Activated CD4-positive, alpha-beta T cell treated with anti-CD3 and anti-CD28 coated beads, Interleukin-2, amount 50 U/mL, for 1 hour (primary cell): ENCODE measurements at places on chromosomes 3 and 15.

DNA sequence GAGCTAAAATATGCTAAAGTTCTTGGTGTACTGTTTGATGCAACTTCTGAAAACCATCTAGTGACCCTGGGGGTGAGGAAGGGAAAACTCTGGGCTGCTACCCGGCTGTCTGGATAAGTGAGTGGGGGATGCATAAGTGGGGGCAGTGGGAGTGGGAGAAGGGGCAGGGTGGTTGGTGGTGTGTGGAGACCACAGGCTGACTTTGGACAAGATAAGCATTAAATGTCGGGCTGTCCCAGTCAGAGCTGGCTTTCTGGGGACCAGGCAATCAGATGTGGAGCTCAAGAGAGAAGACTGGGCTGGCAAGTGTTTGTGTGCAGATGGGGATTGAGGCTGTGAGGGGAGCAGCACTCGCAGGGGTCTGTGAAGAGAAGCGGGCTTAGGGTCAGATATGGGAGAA lies 11.0 kb upstream of the XIRP1 start:
- no peak for DNase-seq

DNA sequence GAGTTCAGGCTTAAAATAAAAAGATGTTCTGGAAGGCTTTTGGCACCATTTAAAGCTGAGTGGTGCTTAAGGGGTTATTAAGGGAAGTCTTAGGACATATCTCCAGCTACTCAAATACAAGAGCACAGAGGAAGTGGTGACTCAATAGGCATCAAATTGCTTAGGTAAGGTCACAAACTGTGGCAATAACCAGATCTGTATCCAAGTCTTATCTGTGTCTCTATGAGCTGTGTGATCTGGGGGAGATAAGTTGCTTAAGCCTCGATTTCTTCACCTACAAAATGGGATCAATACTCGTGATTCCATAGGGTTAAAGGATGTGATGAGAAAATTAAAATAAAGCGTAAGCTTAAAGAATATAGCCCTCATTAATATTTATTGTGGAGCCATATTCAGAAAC lies 7.6 kb downstream of the HDC start:
- no peak for DNase-seq

DNA sequence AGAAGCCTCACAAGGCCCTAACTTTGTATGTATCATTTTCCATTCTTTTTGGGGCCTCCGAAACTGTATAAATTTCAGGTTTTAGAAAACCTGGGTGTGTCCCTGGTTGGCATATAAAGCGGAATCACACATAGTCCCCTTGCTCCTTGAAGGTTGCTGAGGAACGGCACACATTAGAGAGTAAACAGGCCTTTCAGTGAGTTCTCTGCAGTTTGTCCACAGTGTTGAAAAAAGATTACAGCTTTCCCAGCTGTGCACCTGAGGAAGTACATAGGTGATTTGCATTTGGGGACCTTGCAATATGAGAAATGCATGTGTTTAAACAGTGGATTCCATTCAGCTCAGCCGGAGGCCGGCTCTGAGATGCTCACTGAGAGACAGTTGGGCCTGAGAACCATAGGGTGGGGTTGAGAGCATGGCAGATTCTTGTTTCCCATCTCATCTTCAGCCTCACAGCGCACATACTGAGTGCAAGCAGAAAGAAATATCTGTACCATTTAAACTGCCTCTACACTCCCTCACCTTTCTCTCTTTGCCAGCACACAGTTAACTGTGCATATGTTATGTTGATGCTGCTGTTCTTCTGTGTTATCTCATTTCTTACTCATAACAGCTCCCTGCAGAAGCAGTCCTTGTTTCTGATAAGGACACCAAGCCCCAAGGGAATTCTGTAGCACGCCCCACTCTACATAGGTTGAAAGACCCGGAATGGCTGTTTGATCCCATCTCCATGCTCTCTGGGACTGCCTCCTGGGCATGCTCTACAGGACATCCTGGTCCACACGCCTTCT lies 60.4 kb downstream of the BOC start:
- no peak for DNase-seq

DNA sequence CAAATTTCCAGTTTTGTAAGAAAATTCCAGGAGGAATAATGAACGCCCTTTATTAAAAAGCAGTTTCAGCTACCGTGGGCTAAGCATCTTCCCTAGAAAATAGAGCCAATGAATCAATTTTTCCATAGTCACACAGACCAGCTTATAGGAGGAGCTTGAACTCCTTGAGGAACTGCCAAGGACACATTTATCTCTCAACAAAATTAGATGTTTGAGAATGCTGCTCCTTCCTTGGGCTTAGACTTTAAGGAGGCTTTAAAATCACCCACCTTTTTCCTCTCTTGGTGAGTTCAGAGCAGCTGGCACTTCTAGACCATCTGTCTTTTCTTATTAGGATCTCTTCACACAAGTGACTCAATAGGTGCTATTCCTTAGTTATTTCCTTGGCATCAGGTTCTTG lies 588.0 kb downstream of the SQOR start:
- DNase-seq: no peak

- no peak for DNase-seq
Observed at GRCh38 chr3:57791245-57791644, 35.1 kb downstream of the SLMAP start.

- DNase-seq: no peak
Observed at GRCh38 chr15:70251246-70251990, 153.7 kb upstream of the TLE3 start.

DNA sequence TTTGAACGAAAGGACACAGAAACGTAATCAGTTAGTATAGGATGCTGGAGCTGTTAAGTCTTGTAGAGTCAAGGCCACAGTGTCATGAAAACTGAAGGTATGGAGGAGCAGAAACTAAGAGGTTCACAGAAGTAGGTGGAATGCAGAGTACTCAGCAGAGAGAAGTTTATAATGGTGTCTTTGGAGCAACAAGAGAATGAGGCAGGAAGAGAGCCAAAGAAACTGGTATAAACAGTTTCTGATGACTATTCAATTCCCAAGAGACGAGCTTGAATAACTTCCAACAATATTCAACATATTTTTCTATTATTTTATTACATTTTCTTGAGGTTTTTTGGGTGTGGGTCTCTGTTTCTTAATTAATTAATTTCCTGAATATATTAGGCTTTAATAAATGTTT lies 29.6 kb downstream of the GALK2 start:
- no peak for DNase-seq

GRCh38 chr15:29990035-29990434 lies 92.7 kb upstream of the GOLGA8J start:
- DNase-seq: no peak

GRCh38 chr15:90031231-90031791 lies 30.2 kb downstream of the ZNF710 start:
- DNase-seq: no peak

GRCh38 chr3:196138482-196139254 lies 56.8 kb upstream of the TFRC start:
- DNase-seq: no peak

DNA sequence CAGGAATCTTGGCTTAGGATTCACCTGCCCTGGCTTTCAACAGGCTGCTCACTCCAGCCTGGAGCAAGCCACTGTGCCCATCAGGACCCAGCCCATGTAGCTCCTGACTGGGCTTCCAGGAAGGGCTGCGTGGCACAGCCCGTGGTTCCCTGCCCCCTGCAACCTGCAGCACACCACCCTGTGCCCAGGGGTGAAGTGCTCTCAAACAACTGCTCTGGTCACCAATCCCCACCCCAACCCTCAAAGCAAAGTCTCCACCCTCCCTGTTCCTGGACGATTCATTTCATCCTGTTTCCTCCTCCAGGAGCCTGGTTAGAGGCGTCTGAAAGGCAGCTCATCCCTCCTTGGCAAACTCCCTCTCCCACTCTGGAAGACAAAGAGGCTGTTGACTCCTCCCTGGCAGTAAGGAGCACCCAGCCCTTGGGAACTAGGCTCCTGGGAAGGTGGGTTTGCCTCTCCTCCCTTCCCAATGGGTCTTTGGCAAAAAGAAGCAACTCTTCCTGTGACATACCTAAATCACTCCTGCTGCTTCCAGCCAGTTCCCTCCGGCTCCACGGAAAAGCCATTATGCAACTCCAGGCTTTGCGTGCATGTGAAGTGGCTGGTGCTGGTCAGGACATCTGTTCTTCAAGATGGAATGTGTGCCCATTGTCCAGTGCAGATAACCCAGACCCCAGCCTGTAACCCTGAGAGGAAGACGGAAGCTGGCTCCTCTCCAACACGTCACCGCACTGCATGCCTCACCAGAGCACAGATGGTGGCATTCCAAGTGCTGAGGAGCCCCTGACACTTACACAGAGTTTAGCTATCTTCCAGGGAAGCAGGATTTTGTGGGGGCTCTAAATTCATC lies 29.1 kb upstream of the VIPR1 start:
- DNase-seq: no peak

DNA sequence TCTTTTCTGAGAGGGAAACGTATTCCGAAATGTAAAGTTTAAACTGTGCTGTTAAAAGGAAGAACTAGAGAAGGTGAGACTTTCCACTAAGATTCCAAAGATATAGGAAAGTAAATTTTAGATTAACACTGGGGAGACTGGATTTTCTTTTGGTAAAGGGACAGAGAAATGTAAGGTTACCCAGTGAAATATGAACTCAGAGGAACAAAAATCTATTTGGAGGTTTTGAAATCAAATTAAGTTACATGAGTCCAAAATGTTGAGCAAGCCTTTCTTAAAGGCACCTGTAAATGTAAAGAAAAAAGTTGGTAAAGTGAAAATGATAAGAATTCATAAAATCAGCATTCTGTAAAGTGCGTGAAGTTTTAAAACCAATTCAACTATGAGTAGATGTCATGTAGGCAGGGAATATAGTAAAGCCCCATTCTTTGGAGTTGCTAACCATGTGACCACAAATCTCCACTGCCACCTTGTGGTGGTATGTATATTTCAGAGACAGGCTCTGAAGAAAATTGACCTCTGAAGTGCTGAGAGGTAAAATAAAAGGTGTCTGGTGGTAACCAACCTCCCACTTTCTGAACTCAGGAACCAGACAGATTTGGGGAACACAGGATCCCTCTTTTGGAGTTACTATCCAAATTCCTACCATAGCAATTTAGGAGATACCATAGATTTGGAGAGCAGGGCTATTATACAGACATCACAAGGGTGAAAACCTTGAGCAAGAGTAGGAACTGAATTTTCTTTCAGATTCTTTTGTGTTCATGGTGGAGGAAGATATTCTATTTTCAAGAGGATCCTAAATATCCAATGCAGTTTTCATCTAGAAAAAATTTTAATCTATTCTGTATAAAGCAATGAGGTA lies 215.3 kb downstream of the ROBO2 start:
- no peak for DNase-seq

GRCh38 chr3:20669675-20670074 lies 483.7 kb upstream of the SGO1 start:
- no peak for DNase-seq

- DNase-seq: peak; percentile 31
Observed at GRCh38 chr15:51726302-51727073, 11.0 kb downstream of the LYSMD2 start.

DNA sequence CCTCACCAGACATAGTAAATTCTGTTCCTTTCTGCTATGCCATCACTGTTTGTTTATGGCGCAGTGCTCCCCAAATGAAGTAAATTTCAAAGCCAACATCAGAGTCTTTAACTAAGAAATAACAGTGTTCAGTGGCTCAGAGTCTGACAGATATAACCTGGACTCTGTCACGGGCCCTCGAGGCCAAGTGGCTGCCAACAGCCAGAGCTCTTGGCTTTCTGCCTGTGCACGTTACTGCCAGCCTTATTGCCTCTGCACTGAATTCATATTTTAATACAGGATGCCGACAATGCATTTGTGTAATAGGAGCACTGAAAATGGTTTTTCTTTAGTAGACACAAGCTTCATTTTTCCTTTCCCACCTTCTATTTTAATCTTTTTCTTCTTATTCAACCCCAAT lies 219.9 kb downstream of the NLGN1 start:
- DNase-seq: no peak

DNA sequence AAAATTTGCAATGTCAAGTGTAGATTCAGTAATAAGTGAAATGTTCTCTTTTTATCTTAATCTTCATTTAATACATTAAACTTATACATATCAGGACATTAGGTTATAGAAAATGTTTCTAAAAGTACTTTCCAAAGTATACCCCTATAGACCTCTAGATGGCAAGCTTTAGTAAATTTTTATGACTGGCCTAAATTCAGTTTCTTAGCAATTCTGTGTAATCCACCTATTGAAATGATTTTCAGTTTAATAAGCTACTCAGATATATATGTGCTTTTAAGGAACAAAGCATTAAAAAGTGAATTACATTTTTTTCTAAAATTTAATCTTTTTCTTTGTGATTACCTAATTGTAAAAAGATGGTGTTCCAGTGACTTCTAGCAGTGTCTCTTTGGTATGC lies 342.2 kb downstream of the GBE1 start:
- no peak for DNase-seq

- DNase-seq: no peak
Observed at GRCh38 chr3:23840521-23840920, 34.8 kb downstream of the UBE2E1 start.

GRCh38 chr3:5096336-5097008 lies 25.6 kb upstream of the ARL8B start:
- no peak for DNase-seq

DNA sequence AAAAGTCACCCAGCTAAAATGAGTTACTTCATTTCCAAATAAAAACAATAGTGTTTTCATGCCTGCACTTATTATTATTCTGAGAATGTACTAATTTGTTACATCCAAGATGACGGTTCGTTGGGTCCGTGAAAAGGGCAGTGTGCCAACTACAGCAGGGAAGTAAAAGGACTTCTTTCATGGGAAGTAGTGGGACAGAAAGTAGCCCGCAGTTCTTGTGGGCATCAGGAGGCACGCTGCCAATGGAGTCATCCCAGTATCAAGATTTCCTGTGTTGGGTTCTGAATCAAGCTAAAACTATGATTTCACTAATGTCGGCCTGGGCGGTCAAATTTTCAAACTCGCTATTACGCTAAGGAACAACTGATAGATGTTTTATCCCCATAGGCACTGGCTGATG lies 254.5 kb upstream of the SOX2 start:
- no peak for DNase-seq

- DNase-seq: no peak
Observed at GRCh38 chr3:134707908-134708597, 57.2 kb upstream of the KY start.

GRCh38 chr15:27089233-27089586 lies 118.2 kb downstream of the GABRG3 start:
- no peak for DNase-seq

DNA sequence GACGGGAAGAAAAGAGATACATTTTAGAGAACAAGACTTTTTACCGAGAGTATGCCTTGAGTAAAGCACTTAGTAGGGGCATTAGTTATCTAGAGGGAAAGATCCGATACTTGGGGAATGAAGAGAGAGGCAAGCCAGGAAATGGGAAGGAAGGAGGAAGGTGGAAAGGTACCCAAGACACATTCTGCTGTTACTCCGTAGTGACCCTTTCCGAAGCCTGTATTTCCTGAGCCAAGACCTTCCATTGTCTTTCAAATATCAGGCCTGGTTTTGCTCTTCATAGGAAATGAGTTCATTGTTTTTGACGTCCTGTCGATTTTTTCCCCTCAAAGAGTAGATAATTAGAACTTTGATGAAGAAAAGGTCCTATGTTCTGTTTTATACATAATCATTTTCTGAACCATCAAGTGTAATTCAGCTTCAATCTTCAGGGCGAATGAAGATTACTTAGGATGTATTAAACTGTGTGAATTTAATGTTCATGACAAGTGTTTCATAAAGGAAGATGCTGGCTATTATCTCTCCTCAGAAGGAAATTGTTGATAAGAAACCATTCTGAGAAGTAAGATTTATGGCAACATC lies 95.7 kb downstream of the PPM1L start:
- DNase-seq: no peak

GRCh38 chr3:188752850-188753249 lies 418.9 kb upstream of the TPRG1 start:
- no peak for DNase-seq

GRCh38 chr3:129490273-129490675 lies 38.2 kb upstream of the RHO start:
- DNase-seq: peak; percentile 46

GRCh38 chr3:182000447-182000846 lies 288.7 kb downstream of the SOX2 start:
- DNase-seq: no peak
